Activated T-cell treated with anti-CD3 and anti-CD28 coated beads, Interleukin-2, amount 50 U/mL, for 1 hour (primary cell): ENCODE measurements at places on chromosomes 6 and 20.
A peak's percentile ranks its signal among the peaks of the same experiment; 100 is the strongest.

DNA sequence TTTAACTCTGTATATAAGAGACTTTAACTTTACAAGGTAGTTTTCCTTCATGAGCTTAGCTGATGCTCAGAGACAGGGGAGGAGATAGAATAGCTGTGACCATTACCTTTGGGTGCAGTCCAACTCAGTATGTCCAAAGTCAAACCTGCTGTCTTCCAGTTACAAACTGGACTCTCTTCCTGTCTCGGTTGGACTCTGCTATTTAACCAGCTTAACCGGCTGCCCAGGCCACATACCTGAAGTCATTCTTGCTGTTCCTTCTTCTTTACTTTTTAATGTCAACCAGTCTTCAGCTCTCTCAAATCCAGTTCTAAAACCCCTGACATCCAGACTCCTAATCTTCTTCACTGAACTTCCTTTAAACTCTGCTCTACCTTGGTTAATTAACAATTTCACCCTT is 138.3 kb upstream of the TSHZ2 start:
- no peak for DNase-seq

GRCh38 chr20:35446356-35447078 is 8.5 kb upstream of the GDF5 start:
- DNase-seq = no peak

- DNase-seq = no peak
These were observed 145.3 kb upstream of the SPACA1 start for GRCh38 chr6:87902383-87902782.

- peak; percentile 19 for DNase-seq
These were observed 90.0 kb upstream of the IFNGR1 start for GRCh38 chr6:137309078-137309762.

GRCh38 chr6:7269816-7270215 is 43.2 kb downstream of the SSR1 start:
- DNase-seq = no peak

DNA sequence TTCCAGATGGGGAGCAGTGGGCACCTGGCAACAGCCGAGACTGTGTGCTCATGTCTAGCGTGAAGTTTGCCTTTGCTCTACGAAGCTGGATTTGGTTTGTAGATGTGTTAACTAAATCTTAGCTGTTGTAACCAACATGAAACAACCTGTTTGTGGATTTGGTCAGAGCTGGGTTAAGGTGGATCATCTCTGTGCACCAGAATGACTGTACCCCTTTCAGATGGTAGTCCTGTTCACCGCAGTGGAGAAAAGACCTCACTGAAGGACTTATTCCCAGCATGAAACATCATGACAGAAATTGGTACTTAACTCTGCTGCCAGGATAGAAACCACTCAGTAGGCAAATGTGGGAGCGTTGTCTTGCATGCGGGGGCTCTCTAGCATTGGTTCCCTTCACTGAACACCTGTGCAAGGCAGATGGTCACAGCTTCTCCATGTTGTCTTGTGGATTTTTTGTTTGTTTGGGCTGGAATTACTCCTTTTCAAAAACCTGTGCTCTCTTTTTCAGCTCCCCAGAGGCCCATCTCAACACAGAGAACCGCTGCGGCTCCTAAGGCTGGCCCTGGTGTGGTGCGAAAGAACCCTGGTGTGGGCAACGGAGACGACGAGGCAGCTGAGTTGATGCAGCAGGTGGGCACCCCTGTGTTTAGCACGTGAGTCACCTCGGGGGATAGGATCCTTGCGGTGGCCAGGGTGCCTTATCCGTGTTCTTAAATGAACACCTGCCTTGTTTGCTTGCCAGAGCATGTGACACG is 19.3 kb upstream of the EFCAB8 start:
- no peak for DNase-seq

GRCh38 chr6:10794239-10794638 is 44.1 kb downstream of the MAK start:
- no peak for DNase-seq

- peak; percentile 86 for DNase-seq
These were observed 398 bp downstream of the ZBTB2 start for GRCh38 chr6:151390851-151391470.

DNA sequence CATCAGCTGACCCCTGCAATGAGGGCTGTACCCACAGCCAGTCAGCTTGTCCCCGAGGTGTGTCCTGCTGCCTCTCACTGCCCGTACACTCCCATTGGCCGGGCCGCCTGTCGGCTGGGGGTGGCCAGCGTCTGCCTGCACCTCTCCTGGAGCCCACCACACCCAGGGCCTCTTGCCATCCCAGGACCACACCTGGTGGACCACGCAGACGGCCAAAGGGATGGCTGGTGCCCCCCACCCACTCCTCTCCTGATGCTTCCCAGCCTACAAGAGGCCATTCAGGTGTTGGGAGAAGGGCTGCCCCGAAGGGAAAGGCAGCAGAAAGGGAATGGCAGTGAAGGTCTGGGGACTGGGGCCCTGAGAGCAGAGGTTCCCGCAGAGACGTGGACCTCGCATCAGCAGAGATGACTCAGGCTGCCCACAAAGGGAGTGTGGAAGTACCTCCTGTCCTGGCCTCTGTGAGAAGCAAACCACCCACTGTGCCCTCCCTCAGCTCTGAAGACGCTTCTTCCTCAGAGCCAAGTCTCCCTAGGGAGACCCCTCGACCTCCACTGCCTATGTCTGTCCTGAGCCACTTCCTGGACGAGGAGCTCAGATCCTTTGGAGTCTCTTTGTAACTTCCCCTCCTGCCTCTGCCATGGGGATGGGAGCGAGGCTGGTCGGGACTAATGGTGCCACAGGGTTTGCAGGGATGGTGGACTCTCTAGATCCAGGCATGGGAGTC is 60.9 kb downstream of the PYGB start:
- no peak for DNase-seq

- DNase-seq = no peak
These were observed 165.9 kb downstream of the SOBP start for GRCh38 chr6:107655864-107656263.

DNA sequence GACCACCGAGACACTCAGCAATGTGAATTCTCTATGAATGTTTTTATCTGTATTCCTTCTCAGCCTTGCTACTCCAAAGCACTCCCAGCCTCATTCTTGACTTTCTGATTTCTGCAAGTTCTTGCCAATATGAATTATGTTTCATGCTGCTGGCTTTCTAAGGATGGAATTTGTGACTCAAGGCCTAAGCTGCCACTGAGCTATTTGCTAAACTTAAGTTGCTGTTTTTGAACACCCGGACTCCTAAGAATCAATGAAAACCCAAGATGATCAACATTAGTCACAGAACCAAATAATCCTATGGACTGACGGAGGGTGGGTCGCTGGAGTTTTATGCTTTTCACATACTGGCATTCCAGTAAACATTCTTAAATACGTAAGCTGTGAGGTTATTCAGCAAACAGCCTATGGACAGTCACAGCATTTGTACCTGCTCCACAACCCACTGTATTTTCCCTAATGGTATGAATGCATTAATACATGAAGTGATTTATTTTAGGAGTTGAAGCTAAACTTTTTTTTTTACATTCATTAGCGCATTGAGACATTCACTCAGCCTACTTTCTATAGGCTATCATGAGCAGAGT is 8.2 kb upstream of the PXDC1 start:
- no peak for DNase-seq

- no peak for DNase-seq
These were observed 138.6 kb downstream of the CEBPB start for GRCh38 chr20:50328996-50329898.

GRCh38 chr6:109265530-109265929 is 116.7 kb downstream of the CD164 start:
- DNase-seq = no peak

- no peak for DNase-seq
These were observed 69.1 kb downstream of the ELOVL4 start for GRCh38 chr6:79878142-79878748.

GRCh38 chr6:2109796-2110195 is 135.6 kb downstream of the GMDS start:
- DNase-seq = no peak

GRCh38 chr6:142735204-142735603 is 209.8 kb downstream of the HIVEP2 start:
- DNase-seq = no peak

DNA sequence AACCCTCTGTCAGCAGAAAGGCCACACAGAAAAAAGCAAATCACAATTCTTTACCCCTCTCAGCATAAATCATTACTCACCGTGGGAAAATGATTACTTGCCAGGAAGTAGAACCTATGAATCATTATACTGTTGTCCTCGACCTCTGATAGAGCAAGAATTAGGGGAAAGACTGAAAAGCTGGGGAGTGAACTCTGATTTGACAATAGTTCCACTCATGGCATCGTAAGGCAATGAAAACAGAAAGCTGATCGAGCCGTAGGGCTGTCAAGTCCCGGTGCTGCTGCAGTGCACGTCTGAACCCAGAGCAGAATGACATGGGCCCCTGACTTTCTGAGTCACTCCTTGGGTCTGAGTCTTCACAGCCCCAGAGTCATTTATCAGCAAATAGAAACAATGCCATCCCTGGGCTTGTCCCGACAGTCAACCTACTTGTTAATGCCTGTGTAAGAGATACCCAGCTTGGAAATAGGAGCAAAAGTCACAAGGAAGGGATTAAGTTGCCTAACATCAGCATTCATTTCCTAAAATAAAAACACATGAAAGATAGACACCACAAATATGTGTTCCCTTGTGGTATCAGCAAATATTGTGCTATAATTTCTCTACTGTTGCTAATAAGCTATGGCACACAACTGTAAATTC is 224.8 kb upstream of the MARCKS start:
- DNase-seq = no peak

- DNase-seq = no peak
These were observed 24.5 kb downstream of the MAP7 start for GRCh38 chr6:136525586-136526195.

- DNase-seq = no peak
These were observed 244.5 kb downstream of the PKHD1 start for GRCh38 chr6:51842804-51843378.

DNA sequence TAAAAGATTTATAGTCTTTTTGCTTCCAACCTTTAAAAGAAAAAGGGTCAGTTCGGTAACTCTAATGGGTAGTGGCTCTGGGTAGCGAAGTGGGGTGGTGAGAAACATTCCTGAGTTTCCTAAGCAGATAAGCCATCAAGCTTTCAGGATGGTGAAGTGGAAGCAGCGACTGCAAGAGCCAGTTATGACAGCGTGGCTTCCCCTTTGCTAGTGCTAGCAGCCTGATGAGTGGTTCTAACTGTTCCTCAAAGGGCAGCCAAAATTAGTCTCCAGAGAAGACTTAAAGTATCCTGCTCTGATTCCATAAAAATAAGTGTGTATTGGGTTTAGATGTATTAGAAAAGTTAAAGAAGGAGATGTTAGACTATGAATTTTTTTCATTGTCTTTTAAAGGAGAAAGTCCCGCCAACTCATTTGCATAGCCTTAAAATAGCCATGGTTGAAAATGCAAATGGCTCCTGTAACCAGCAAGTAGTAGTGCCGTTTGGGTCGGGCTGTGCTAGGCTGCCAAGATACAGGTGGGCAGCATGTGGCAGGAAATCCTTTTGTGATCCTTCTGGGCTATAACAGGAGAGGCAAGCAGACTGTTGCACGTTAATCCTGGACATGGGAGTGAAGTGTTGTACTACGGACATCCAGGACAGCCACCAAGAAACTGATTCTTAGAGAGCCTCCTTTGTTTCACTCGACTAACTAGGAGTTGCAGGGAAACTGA is 18.0 kb downstream of the ELOVL2 start:
- DNase-seq = no peak

- DNase-seq = no peak
These were observed 381.0 kb upstream of the SULF2 start for GRCh38 chr20:48166082-48166835.

- no peak for DNase-seq
These were observed 12.5 kb upstream of the TREM1 start for GRCh38 chr6:41298785-41299502.

DNA sequence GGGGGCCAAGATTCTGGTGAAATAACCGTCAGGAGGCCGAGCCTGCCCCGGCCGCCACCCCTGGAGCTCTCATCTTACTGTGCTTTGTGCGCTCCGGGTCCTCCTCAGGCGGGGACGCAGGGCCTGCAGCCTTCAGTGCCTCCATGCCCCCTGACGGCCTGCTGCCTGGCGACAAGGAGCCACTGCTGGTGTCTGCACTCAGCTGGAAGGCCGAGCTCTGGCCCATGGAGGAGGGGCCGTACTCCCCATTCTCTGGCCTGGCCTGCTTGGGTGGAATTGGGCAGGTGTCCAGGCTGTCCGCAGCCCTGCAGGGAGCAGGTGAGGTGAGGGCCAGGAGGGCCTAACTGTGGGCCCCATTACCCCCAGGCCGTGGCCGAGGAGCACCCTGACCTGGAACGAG is 5.3 kb downstream of the ZNF512B start:
- DNase-seq = no peak

DNA sequence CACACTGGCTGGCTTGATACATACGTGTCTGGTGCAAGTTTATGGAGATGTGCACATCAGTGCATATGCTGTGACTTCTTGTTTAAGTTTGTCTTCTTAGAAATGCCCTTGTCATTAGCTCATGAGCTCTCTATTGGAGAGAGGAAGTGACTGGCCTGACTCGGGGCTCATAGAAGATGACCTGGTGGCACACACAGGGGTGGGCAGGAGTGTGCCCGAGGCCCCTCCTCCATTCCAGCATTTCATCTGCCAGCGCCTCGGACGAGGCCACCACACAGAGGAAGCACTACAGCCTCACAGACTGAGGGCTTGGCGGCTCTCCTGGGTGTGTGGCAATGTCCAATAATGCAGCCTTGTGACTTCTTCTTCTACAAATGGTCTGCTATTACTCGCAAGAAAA is 109.7 kb downstream of the FAM120B start:
- DNase-seq = no peak

- DNase-seq = no peak
These were observed 18.5 kb downstream of the RNF144B start for GRCh38 chr6:18405477-18406293.

- DNase-seq = no peak
These were observed 26.3 kb downstream of the SLC13A3 start for GRCh38 chr20:46624946-46625345.

DNA sequence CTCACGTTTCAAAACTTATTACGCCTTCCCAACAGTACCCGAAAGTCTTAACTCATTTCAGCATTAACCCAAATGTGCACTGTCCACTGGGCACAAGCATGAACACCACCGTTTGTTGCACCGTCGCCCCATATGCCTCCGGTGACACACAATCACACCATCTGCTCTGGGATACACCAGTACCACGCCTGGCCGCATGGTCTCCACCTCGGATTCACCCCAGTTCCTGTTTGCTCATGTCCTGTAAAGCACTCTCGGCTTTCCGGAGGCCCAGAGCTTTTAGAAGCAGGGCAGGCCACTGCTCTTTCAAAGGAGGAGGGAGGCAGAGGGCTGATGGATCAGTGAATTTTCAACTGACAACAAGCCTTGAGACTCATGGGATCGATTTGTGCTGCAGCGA is 1570.0 kb upstream of the DEFB115 start:
- DNase-seq = no peak

- no peak for DNase-seq
These were observed 29.7 kb upstream of the EXOC2 start for GRCh38 chr6:722608-723007.

- DNase-seq = no peak
These were observed 403.9 kb upstream of the SULF2 start for GRCh38 chr20:48189181-48189580.

GRCh38 chr6:91497770-91498169 is 910.9 kb upstream of the MAP3K7 start:
- DNase-seq = no peak

GRCh38 chr6:105925706-105926105 is 160.4 kb upstream of the PRDM1 start:
- no peak for DNase-seq
